IMR-90 (cell line): ENCODE measurements at places on chromosomes 4 and X.

- DNase-seq: no peak
Measured at GRCh38 chr4:98685225-98686042, 27.0 kb upstream of the TSPAN5 start.

DNA sequence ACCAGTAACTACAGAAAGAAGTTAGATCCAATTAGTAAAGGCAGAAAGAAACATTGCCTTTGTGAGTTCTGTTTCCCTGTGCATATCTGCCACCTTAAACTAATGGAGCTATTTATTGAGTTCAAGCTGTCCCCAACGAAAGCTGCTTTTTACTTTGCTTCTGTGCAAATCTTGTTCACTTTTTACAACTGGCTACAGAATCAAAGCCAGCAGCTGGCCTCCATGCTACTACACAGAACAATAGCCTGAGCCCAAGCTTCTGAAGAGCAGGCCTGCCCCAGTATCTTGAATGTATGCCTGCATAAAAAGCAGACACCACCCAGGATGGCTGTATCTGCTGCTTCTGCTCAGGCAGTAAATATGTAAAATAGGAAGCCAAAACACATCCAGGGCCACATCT, 28.1 kb downstream of the ANK2 start:
- DNase-seq: no peak

DNA sequence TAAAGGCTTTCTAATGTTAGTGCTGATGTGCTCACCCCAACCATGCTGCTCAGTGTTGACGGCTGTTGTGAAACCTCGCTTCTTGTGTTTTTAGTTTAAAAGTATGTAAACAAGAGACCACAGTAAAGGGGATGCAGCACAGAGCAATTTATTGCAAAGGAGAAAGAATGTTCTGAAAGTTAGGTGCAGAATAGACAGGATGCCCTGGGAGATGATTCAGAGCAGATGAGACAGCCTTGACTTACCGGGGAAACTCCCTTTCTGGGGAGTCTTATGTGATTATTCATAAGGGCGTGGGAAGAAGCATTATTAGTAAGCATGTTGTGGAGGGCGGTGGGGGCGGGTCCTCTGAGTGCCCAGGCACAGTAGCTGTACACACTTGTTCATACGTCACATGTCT, 47.7 kb downstream of the EVC start:
- peak; percentile 99 for DNase-seq

DNA sequence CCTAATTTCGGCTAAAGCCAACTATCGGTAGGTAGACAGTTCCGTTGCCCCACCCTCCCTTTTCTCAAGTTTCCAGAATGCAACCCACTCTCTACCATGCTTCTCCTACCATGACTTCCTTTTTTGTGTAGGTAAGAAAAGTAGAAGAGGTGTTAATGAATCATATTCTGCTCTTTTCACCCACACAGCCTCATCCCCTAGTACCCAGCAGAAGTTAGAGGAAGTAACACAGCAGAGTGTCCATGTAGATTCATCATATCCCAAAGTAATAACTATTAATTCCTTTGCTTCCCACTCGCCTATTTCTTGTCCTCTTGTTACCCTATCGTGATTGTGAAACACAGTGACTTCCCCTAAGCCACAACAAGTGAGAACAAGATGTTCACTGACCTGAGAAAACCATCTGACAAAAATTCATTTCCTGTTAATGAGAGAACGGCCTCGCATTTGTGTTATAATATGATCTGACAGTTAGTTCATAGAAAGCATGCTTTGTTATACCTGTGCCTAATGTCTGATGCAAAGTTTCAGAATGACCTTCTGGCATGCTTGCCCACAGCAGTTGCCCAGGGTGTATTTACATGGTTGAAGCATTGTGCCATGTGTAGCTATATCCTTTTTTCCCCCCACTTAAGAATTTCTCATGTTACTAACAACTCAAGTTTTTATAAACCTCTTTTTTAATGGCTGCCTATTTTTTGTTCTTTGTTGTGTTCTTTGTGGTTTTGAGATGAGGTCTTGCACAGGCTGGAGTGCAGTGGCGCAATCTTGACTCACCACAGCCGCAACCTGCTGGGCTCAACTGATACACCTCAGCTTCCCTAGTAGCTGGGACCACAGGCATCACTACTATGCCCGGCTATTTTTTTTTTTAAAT, 185.6 kb downstream of the RAP1GDS1 start:
- DNase-seq: peak; percentile 31

DNA sequence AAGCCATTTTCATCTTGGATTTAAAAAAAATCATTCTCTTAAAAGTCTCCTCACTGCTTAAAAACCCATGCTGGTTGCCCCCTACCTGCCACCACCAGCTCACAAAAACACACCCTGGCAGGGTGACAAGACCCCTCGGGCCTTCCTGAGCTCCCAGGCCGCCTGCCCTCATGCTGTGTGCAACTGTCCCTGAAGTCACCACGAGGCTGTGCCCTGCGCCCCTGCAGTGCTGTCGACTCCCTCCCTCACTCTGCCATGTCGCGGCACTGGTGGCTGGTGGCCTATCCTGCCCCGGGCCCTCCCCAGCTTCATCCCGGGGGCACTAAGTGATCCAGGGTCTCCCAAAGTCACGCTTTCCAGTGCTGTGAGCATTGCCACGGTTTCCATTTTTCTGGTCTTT, 46.3 kb upstream of the ADRA2C start:
- no peak for DNase-seq

- DNase-seq: peak; percentile 93
Measured at GRCh38 chr4:54281054-54281766, 52.1 kb downstream of the PDGFRA start.

GRCh38 chr4:122658818-122659295, 38.0 kb upstream of the IL21 start:
- DNase-seq: no peak

- DNase-seq: peak; percentile 65
Measured at GRCh38 chr4:168674077-168674747, 177.4 kb downstream of the PALLD start.

- DNase-seq: no peak
Measured at GRCh38 chr4:45897946-45898585, 225.8 kb downstream of the GABRG1 start.

DNA sequence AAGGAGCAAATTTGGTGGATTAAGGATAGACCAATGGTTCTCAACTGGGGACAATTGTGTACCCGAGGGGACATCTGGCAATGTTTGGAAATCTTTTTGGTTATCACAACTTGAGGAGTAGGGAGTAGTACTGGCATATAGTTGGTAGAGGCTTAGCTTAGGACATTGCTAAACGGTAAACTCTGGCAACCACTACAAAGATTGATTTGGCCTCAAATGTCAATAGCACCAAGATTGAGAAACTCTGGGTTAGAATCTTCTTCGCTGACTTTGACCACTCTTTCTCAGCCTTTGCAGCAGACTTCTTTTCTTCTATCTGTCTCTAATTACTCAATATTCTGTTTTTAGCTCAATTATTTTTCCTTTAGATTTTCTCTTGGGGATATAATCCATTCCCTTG, 1.5 kb upstream of the NBDY start:
- no peak for DNase-seq

GRCh38 chr4:16669036-16669435, 229.4 kb downstream of the LDB2 start:
- DNase-seq: peak; percentile 45

DNA sequence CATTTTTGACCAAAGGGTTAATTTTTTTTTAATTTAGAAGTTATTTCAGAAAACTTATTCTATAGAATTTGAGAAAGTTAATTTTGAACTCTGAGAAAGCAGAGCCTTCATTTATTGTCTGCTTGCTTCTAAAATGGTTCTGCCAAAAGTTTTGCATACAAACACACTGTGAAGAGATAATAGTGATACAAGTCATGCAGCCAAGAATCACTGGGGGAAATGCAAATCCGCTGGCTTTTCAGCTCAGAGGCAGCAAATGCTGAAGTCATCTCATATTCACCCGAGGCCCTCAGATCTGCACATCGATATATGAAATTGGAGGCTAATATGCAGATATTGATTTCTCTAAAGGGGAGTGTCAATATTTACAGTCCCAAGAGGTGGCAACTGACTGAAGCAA, 186.2 kb downstream of the KIT start:
- no peak for DNase-seq

- DNase-seq: no peak
Measured at GRCh38 chr4:132556316-132556715, 592.8 kb upstream of the PCDH10 start.

DNA sequence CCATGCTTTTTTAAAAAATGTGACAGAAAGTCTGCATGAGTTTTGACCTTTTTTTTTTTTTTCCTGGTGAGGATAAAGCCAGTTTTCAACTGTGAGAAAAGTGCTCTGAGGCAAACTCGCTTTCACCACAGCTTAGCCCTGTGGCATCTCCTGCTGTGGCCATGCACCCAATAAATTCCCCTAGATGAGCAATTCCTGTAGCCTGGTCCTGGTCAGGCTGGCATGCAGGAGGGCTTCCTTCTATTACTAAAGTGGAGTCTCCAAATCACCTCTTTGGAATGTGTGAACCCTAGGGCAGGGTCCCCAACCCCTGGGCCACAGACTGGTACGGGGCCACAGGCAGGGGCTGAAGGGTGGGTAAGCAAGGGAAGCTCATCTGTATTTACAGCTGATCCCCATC, 265.4 kb downstream of the RAPGEF2 start:
- no peak for DNase-seq

DNA sequence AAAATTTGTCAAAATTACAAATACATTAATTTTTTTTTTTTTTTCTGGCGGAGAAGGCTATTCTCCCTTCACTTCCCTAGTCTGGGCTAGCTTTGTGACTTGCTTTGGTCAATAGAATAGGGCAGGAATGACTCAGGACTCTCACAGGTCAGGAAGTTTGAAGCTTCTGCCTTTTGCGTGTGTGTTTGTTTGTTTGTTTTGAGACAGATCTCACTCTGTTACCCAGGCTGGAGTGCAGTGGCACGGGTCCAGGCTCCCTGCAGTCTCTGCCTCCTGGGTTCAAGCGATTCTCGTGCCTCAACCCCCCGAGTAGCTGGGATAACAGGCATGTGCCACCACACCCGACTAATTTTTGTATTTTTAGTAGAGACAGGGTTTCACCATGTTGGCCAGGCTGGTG, 55.9 kb upstream of the USP9X start:
- DNase-seq: peak; percentile 19

GRCh38 chrX:71183341-71183740, 38.7 kb downstream of the NLGN3 start:
- no peak for DNase-seq

- no peak for DNase-seq
Measured at GRCh38 chr4:152448854-152449253, 87.0 kb downstream of the FBXW7 start.

DNA sequence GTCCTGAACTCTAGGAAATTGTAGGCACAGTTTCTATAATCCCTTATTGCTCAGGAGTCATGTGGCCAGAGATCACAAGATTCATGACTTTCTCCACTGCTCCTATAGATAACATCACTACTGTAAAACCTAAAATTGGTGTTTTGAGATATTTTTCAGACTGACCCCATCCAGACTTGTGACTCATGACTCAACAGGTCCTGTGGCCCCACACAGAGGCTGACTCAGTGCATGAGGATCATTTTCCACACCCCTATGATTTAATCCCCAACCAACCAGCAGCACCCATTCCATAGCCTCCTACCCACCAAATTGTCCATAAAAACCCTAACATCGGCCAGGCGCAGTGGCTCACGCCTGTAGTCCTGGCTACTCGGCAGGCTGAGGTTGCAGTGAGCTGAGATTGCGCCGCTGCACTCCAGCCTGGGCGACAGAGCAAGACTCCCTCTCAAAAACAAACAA, 13.2 kb upstream of the XIAP start:
- peak; percentile 41 for DNase-seq

DNA sequence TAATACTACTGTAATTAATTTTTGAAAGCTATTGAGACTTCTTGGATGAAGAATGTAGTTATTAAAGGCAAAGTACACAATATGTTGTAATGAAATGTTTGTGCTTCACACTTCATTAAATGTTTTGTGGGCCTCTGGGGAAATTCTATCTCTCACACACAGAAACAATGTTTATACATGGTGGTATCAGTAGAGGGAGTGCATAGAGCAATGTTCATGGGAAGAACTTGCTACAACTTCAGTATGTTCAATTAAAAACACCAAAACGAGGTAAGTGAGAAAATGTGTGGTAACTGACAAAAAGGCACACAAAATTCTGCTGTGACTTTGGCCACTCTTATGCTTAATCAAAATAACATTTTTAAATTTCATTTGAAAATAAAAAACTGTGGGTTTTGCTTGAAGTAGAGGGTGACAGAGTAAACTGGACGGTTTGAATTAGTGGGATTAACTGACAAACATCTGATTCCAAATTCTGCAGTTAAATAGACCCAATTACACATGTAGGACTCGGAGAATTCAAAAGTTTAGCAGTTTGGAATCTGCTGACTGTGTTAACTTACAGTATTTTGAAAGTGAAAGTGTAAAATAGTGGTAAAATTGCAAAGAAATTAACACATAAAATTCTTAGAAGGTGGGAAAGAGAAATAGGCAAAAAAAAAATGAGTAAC, 111.4 kb upstream of the TTC29 start:
- DNase-seq: peak; percentile 14

GRCh38 chr4:122100508-122100907, 51.6 kb upstream of the BLTP1 start:
- no peak for DNase-seq

DNA sequence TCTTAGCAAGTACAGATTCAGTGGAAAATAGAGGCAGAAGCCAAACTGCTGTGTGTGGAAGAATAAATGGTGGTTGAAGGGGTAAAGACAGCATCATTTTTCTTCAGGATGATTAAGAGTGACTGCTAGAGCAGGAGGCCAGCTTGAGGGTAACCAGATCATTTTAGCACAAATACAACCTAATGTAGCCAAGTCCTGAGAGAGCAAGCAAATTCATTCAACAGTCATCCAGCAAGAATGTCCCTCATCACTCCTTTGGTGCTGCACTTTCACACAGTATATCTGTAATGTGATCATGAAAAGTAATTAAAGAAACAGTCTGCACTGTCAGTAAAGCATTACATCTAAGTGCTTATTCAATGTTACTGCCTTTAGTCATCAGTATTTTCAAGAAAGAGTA, 44.8 kb downstream of the NPFFR2 start:
- DNase-seq: no peak

DNA sequence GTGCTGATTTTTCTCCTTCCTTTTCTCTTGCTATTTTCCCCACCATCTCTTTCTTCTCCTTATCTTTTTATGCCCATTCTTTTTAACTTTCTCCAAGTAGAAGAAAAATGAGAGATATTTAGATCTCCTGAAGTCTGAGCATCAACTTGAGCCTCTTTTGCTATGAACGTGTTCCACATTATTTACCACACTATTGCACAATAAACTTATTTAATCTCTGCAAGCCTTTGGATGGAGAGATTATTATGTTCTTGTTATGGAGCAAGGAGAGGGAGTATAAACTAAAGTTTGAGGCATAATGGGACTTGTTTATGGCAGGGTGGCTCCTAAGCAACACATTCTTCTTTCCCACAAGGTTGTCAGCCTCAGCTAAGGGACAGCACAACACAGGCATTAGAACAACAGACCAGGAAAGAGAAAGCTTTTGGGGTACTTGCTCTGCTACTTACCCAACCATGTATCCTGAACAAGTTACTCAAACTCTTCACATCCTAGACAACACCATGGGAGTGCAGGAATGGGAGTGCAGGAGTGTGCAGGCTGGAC, 365.5 kb upstream of the BOD1L1 start:
- no peak for DNase-seq
